ENCODE measurements at places on chromosomes 5 and 9.

- DNase-seq = peak; percentile 13
Observed at GRCh38 chr9:114898741-114899140, 31.6 kb downstream of the TNFSF8 start.

- DNase-seq = no peak
Observed at GRCh38 chr9:31736581-31737179, 647.8 kb upstream of the ACO1 start.

- DNase-seq = no peak
Observed at GRCh38 chr5:110884005-110884404, 145.2 kb downstream of the SLC25A46 start.

GRCh38 chr5:88770276-88771257, 112.4 kb downstream of the MEF2C start:
- DNase-seq = no peak

All from esophagus squamous epithelium (tissue), 5 donors.